ENCODE measurements at places on chromosomes 7 and 10. TPM values are rescaled to one million over a fixed set of nuclear protein-coding genes. Genes with fewer than 3 reads are reported as not detected.

Gene ANKIB1
- polyA plus RNA-seq, result 38.0 TPM

- no peak for DNase-seq
Observed at GRCh38 chr7:121433775-121434174, 37.7 kb upstream of the FAM3C start.

Gene OR2A5
- polyA plus RNA-seq, result not detected

- no peak for DNase-seq
Observed at GRCh38 chr10:3118641-3119091, 51.3 kb downstream of the PFKP start.

Gene PNLIPRP3
- not detected for polyA plus RNA-seq

GRCh38 chr10:29968585-29968984 is 90.8 kb downstream of the JCAD start:
- DNase-seq, result no peak

Gene EPDR1
- polyA plus RNA-seq, result not detected

Gene GOLGA7B
- not detected for polyA plus RNA-seq

DNA sequence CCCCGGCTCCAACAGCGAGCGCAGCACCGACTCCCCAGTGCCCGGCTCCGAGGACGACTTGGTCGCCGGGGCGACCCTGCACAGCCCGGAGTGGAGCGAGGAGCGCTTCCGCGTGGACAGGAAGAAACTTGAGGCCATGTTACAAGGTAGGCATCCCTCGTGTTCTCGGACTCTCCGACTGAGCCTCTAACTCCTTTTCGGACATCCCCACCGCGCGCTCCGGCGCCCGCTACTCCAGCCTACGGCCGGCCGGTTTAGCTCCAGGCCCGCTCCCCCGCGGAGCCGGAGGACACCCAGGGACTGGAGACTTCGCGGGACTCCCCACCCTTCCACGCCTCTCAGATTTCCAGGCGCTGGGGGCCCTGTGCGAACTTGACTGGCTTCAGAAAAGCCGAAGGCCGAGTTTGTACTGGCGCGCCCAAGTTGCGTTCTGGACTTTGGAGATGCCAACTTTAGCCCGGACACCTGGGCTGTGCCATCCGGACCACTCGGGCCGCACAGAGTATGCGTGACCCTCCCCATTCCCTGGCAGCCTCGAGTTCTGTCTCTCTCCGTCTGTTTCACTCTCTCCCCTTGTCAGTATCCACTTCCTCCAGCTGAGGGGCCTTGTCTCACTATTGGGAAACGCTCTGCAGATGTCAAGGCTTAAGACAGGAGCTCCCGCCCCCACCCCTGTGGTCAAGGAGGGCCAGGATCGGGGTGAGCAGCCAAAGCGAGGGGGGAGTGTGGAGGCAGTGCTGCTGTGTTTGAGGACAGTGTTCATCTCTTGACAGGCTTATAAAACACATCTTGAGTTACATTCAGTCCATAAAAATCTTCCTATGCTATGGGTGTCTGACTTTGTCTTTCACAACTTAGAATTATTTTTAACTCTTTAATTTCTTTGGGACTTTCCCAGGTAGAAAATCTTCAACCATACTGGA is 777 bp downstream of the BICC1 start:
- DNase-seq, result peak; percentile 63

DNA sequence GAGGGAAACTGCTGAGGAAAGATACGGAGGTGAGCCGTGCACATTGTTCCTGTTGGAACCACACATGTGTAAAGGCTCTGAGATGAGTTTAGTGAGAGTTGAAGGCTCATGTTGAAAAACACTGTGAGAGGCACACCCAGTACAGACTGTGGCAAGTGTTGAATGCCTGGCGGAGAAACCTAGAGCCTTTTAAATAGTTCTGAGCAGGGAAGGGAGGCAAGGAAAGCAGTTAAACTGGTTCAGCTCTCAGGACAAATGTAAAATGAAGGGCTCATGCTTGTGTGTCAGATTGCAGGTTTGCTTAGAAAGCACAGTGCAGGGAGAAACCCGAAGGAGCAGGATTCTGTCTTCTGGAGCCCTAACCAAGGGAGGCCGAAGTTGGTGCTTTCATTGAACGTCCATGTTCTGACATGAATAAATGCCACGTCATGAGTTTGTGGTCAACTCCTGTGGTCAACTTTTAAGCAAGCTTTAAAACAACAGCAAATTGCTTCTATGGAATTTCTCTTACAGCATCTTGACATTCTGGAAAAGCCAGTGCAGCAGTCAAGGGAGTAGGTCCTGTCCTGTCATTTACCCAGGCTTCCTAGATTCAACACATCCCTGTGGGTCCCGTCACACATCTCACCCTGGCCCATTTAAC is 650.9 kb upstream of the GALNT17 start:
- DNase-seq, result no peak

GRCh38 chr10:42149722-42150427 is 488.5 kb downstream of the ZNF33B start:
- no peak for DNase-seq

Gene SEMA3E
- 0.06 TPM for polyA plus RNA-seq

- DNase-seq, result no peak
Observed at GRCh38 chr7:39184391-39184790, 206.7 kb downstream of the POU6F2 start.

Measured in AG04450 (cell line).